CD4-positive, alpha-beta T cell treated with Interleukin-2 at 100 ng/mL for 4 hours (primary cell): ENCODE measurements at places on chromosomes 1 and 21.

GRCh38 chr1:94793296-94793656 lies 26.9 kb upstream of the SLC44A3 start:
- no peak for DNase-seq

GRCh38 chr1:27346991-27347624 lies 5.3 kb downstream of the SYTL1 start:
- DNase-seq: no peak

DNA sequence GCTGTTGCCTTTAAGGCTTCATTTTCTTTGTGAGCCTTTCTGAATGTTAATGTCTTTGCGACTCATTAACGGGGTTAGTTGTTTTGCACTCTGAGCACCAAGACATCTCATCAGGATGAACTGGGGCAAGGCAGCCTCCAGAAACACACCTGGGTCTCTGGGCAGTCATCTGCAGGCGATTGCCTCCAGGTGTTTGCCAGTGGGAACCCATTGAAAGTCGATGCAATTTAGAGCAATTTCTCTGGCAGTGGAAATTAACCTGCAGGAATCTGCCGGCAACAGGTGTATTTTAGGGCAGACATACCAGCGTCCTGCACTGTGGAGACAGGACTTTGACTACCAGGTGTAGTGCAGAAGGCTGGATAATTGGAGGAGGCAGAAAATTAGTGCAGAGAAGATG lies 661.0 kb upstream of the PTBP2 start:
- no peak for DNase-seq

DNA sequence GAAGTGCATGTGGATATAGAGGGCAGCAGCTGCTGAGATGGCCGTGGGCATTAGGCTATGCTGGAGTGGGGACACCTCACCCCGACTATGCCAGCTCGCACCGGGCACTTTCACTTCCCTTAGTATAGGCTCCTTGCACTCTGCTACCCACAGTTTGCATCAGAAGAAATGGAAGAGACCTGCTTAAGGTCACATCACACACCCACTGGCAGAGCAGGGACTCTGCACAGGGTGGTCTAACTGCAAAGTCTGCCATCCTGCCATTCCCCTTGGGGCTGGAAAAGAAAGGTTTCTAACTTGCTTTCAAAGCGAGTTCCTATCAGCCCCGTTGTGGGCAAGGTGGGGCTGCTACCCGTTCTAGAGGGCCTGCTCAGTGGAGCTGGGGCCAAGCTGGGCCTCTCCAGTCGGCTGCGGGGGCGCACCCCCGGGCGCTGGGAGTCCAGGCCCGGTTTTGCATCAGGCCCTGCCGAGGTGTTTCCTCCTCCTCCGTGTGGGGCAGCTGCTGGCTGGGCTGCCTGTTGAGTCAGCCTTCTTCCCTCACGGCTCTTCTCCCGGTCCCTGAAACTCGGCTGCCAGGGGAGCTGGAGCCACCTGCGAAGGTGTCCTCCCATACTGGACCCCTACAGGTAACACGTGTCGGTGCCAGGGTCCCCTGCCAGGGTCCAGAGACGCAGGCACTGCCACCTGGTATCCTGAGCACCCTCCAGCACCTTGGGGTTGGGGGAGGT lies at the start of gene SYTL1:
Gene SYTL1, plus strand, starts transcription at position 498 of the 728 bp plus-strand sequence. CDS start 3,313 bp downstream, outside the sequence.
- peak; percentile 69 for DNase-seq

DNA sequence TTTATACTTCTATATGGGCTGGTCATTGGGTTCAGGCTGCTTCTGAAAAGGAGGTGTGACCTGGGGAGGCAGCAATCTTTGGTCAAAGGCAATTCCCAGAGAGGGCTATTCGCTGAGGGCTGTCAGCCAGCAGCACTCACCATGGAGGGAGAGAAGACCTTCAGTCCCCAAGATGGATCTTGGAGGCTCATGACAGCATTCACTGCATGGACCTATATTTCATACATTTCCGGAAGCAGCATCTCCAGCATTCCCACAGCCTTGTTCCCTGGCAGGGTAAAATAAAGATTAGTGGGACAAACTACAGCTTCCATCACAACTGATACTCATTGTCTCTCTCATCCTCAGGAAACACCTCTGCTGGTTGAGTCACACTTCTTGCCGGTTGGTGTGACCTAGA lies 146.6 kb downstream of the CNIH3 start:
- DNase-seq: no peak

DNA sequence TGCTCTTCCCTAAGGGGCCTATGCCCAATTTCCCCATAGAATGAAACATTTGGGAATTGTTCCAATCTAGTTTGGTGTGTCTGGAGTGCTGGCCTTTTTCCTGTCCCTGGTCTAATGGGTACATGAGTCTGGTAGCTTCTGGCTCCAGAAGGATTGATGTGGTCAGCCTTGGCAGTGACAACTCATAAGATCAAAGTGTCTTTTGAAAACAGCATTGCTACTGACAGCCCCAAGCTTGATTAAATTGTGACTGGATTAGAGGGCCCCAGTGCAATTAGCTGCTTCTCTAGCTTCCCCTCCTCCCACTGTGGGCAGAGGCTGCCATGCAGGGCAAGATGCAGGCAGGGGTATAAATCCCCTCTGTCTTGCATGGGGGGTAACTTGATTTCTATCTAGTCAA lies 130.9 kb downstream of the UCK2 start:
- no peak for DNase-seq
